MV-4-11 (cell line): ENCODE measurements at places on chromosomes 2 and 18.

GRCh38 chr2:36541891-36542595 lies 55.9 kb downstream of the FEZ2 start:
- no peak for DNase-seq

- no peak for DNase-seq
Measured at GRCh38 chr18:61842146-61842545, 50.7 kb downstream of the RNF152 start.

DNA sequence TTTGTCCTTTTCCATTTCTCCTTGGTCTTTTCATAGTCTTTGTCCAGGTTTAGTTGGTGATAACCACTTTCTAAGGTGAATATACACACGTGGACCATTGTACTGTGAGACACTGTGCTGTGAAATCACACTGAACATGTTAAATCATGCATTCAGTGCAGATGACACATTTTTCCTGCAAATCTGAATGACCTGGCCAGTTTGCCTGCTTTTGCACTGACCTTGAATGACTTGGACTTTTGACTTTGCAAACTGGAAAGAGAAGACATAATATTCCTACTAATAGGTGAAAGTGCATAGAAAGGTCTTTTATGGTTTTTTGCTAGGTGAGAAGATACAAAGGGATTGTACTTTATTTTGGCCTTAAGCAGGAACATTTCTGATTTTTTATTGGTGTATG lies 21.7 kb upstream of the PHLPP1 start:
- no peak for DNase-seq

GRCh38 chr2:12805033-12805432 lies 88.3 kb downstream of the TRIB2 start:
- no peak for DNase-seq

DNA sequence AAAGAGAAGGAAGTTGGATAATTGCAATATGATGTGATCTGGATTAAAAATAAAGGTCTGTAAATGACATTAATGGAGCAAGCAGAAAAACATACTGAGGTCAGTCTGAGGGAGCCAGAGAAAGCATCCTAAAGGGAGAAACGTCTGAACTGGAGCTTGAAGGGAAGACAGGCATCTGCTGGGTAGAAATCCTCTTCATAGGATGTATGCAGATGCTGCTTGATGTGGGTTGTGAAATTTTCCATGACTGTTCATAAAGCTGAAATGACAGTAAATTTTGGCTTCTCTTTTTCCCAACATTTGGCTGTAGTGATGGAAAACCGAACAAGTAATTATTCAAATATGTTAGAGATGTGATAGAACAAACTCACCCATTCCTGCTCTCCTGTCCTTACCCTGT lies 287.6 kb downstream of the CAMKMT start:
- no peak for DNase-seq

DNA sequence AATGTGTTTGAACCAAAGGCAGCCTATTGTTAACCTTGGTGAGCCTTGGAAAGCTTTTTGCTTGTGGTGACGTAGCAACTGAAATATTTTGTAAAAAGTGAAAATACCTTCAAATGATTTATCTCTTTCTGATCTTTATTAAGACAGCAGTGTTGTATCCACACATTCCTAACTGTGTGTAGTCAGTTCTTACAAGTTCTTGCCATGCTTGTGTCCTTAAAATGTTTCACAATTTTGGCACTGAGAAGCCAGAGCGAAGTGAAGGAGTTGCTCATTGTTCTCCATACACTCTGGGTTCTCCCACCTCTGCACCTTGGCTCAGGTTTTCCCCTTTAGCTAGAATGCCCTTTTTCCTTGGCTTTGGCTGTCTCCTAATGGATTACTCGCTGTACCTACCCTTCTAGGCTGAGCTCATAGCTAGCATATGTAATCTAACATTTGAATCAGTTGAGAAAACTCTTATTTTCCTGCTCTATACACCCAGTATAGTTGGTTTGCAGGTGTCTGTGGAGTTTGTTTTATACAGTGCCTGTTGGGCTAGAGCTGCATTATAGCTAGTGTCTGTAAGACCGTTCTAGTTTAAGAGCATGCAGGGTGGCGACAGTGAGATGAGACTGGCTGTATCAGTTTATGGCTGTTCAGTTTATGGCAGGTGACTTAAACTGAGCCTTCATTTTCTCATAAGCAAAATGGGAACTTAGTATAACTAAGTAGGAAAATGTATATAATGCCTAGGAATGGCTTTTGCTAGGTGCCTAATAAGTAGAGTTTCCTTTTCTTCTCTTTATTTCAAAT lies 45.5 kb downstream of the FMNL2 start:
- DNase-seq = no peak

GRCh38 chr18:43789234-43790000 lies 512.1 kb upstream of the SYT4 start:
- no peak for DNase-seq

DNA sequence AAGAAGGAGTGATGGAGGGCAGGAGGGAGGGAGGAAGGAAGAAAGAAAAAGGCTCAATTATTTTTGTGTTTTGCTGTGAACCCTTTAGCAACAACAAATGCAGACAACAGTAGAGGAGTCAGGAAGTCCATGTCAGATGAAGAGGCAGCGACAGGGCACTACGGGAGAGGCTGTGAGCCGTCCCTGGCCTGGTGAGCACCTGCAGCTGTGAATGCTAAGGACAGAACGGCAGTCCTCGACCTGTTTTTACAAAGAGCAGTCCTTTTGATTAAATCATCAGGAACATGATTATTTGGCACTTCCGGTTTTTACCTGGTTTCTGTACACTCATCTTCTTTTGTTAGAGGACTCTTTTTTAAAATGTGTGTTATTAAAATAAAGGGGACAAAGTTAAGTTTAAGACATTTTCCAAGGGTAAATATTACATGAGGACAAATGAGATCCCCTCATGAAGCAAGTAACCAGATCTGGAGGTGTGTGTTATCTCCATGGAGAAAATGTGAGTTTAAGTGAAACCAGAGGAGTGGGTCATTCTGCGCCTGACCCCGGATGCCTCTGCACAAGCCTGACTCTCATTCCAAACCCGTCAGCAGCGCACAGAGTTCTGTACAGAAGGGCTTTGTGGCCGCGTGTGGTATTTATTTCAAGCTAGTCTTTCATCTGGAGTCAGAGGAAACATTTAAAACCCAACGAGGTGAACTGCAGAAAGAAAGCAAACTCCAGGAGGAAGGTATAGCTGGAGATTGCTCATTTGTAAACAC lies 492.5 kb downstream of the SOX11 start:
- DNase-seq = no peak

GRCh38 chr2:74025971-74026612 lies 41.4 kb downstream of the TET3 start:
- peak; percentile 22 for DNase-seq
